ENCODE measurements at places on chromosomes 2 and 18.

DNA sequence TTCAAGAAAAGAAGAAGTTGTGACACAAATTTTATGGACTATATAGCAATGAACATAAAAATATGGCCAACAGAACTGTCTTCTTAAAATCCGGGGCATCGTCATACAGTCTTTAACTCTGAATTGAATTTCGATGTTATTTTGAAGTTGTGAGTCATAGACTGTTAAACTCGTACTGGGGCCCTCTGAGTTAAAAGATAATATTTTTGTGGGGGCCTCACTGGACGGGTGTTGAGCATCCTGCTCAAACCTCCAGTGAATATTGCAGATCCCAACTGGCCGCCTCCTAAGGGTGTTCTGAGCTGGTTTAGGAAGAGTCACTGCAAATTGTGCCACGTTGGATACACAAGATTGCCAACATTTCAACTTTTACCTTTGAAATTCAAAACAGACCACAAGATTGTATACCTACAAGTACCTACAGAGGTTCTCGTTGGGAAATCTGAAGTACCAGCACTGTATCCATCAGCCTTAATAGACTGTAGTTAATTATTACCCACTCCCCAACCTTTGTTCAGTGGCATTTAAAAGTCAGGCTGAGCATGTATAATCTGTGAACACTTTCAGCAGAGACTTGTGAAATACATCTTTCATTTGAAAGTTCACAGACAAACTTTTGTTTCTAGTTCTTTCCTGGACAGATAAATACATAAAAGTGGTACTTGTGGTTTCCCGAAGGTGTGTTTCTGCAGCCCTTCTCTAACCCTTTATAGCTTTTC is 27.8 kb downstream of the KLHL23 start:
- no peak for DNase-seq

- DNase-seq = no peak
Measured at GRCh38 chr2:215613280-215613679, 177.4 kb upstream of the FN1 start.

DNA sequence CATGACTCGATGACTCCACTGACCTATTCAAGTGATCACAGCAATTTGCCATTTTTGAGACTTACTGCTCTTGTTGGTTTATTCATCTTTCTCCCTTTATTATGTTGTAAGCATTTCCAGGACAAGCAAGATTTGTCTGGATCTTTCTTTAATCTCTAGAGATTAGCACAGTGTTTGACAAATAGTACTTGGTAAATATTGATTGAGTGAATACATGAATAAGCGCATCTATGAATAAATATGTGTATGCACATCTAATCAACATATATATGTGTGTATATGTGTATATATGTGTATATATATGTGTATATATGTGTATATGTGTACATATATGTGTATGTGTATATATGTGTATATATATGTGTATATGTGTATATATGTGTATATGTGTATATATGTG is 7.3 kb downstream of the TMX3 start:
- no peak for DNase-seq

GRCh38 chr18:76524477-76524876 is 29.4 kb upstream of the ZNF516 start:
- DNase-seq = no peak

DNA sequence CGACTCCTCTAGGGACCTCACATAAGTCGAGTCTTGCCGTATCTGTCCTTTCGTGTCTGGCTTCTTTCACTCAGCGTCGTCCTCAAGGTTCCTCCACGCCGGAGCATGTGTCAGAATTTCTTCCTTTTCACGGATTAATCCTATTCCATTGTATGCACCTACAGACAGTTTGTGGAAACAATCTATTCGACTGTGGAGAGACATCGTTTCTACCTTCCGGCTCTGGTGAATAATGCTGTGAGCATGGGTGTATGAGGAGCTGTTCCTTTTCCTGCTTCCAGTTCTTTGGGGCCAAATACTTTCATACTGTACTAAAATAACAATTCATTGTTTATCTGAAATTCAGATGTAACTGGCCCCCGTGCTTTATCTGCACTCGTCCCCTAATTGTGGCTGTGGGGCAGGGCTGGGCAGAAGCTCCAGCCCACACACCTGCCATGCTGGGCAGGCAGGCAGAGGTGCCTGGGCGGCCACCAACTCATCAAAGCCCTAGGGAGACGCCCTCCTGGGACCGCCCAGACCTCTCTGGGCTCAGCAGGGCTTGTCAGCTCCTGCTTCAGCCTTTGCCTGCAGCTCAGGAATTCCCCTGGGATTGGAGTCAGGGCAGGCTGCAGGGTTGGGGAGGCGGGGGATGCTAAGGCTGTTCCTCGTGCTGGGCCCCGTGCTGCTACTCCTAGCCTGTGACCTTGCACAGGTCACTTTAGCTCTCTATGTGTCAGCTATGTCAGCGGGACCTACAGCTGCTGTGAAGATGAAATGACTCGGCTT is 14.5 kb downstream of the GPC1 start:
- DNase-seq = no peak

DNA sequence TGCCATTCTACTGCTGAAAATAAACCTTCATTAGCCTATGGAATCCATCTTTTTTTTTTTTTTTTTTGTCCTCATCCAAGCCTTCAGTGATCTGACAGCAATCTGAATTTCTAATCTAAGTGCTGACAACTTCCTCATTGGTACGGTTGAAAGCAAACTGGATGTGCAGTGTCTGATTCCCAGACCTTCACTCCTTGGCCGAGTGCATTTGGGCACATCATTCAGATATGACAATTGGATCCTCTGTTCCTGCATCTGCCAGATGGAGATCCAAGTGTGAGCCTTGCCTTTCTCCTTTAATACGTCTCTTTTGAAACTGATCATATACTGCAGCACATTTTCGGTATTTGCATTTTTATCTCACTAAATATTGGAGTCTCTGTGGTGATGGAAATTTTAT is 713.1 kb downstream of the DCDC2C start:
- no peak for DNase-seq

DNA sequence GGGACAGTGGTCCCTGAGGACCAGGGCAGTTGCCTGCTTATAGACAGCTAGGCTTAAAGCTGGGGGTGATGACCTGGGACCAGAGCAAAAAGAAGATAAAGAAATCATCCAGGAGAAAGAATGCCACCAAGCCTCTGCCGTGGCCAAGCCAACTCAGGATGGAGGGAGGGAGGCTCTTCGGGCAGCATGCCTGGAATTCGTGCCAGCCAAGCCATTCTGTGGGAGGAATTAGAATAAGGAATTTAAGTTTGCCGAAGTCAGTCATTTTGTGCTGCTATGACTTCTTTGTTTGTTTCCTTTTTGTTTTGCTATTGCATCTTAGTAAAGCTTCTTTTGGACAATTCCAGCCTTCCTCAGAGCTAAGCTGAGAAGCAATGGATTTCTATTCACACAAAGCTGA is 124.1 kb downstream of the EN1 start:
- DNase-seq = no peak

DNA sequence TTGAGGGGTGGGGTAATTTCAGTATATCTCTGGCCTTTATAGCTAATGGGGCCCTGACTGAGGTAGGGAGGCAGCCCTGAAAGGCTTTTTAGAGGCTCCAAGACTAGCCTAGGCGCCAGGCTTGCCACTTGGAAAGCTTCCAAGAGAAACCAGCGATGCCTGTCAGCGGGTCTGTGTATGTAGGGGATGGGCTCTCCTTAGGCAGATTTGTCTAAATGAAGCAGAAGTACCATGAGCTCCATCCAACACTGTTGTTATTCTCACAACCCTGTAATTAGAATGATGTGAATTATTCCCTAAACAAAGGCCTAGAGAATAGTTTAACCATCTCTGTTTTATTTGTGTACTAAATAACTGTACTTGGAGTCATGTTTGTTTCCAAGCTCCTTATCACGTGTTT is 138.1 kb downstream of the B3GNT2 start:
- peak; percentile 88 for DNase-seq

GRCh38 chr2:46438794-46439193 is 40.6 kb upstream of the TMEM247 start:
- DNase-seq = no peak

DNA sequence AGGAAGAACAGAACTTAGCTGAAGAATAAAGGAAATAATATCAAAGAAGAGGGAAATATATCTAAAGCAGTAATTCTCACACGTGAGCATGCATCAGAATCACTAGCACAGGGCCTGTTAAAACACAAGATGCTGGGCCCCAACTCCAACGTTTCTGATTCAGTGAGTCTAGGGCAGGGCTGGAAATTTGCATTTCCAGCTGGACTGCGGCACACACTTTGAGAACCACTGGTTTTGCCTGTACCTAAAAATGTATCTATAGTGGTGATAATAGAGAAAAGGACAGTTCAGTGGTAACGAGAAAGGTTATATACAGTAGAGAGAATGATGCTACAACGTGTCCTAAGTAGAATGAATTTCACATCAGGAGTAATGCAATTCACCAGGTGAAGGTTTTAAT is 11.2 kb downstream of the REV1 start:
- DNase-seq = no peak

DNA sequence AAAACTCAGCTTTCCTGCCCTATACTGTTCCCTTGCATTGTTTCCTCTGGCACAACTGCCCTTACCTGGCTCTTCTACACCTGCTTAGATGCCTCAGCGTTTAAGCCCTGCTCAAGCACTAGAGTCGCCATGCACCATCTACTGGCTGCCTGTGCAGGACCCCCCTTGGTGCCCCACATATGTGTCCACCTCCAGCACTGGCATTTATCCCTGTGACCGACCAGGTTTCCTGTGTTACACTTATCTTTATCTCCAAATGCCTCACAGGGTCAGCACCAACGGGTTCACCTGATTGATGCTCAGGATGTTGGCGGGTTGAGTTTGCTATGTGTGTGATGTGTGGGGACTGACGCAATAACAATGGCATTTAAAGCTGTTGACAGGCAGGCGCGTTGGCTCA is 177.5 kb downstream of the TMEM18 start:
- DNase-seq = no peak

- peak; percentile 54 for DNase-seq
Measured at GRCh38 chr2:238141541-238142318, 3.3 kb downstream of the KLHL30 start.

GRCh38 chr2:33859176-33859575 is 260.1 kb upstream of the FAM98A start:
- DNase-seq = no peak
